Liver (tissue), 10 donors: ENCODE measurements at places on chromosomes 16 and 17.

- H3K36me3 ChIP-seq: no peaks in the 10 kb centered on the region
- no peak overlapping the region for H3K4me3 ChIP-seq
- H3K27me3 ChIP-seq: no peaks in the 10 kb centered on the region
These were observed 60.5 kb downstream of the SLC5A11 start for GRCh38 chr16:24906199-24906808.

GRCh38 chr17:45394913-45395568 is 37.6 kb downstream of the ARHGAP27 start:
- no peaks in the 10 kb centered on the region for H3K4me1 ChIP-seq
- H3K27me3 ChIP-seq: no peaks in the 10 kb centered on the region
- H3K36me3 ChIP-seq: no peaks in the 10 kb centered on the region

DNA sequence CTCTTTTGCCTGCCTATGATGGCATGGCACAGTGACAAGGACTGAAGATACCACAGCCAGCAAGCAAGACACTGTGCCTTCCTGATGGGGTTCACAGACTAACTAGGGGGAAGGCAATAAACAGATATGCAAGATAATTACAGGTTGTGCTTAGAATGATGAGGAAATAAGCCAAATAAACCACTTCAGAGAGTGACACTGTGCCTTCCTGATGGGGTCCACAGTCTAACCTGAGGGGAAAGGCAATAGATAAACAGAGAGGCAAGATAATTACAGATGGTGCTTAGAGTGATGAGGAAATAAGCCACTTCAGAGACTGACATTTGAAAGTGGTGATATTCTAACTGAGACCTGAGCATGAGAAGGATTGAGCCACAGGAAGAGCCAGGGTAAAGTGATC is 84.2 kb downstream of the HS3ST2 start:
- H3K27me3 ChIP-seq: no peaks in the 10 kb centered on the region
- no peak overlapping the region for H3K27ac ChIP-seq
- H3K36me3 ChIP-seq: no peaks in the 10 kb centered on the region
- no peak for DNase-seq
- H3K4me3 ChIP-seq: no peak overlapping the region

GRCh38 chr17:76772842-76773525 is 35.1 kb downstream of the MFSD11 start:
- H3K36me3 ChIP-seq: peaks cover 24% of the 10 kb centered on the region
- H3K4me1 ChIP-seq: no peaks in the 10 kb centered on the region
- no peaks in the 10 kb centered on the region for H3K27me3 ChIP-seq
- DNase-seq: no peak

- no peaks in the 10 kb centered on the region for H3K4me1 ChIP-seq
- H3K27ac ChIP-seq: no peak overlapping the region
- no peak overlapping the region for H3K4me3 ChIP-seq
- no peaks in the 10 kb centered on the region for H3K27me3 ChIP-seq
- no peak for DNase-seq
These were observed 11.9 kb upstream of the SHCBP1 start for GRCh38 chr16:46632778-46633733.

- DNase-seq: no peak
- H3K4me1 ChIP-seq: peaks cover 17% of the 10 kb centered on the region
- peaks cover 33% of the 10 kb centered on the region for H3K36me3 ChIP-seq
- no peak overlapping the region for H3K27ac ChIP-seq
- no peaks in the 10 kb centered on the region for H3K27me3 ChIP-seq
These were observed 15.3 kb downstream of the NPLOC4 start for GRCh38 chr17:81621494-81622130.

DNA sequence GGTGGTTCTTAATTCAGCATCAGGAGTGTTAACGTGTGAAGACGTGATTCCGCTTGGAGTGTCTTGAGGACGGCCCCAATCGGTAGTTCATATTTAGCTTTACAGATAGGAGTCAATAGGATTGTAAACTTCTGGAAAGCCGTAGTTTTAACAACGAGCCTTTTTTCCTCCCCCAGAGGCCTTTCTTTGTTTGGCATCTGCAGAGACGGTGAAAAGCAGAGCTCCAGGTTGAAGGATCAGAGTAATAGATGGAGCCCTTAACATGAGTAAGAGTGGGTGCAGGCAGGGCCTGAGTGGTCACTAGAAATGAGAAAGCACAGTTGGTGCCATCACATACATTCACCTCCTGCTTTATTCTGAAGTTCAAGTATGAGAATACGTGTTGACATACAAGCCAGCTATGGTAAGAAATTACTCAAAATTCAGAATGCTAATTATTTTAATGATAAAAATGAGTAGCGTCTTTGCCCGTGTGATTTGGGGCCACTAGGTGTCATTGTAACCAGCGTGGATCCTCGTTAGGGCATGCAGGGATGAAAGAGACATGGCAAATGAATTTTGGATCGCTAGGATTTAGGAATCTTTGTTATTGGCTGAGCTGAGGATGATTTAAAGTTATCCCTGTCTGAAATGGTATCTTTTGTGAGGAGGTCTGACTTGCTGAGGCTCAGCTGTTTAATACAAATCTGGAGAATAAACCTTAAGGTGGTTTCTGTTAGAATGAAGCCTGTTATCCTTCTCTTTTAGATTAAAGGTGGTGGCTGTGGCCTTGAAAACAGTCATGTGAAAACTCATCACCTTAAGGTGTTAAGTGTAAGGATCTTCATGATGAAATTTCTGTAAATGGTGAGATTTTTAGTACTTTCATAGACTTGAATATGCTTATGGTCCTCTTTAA is 18.6 kb downstream of the PRCD start:
- peak overlapping the region; percentile 84 for H3K27ac ChIP-seq
- no peaks in the 10 kb centered on the region for H3K27me3 ChIP-seq
- H3K4me1 ChIP-seq: peaks cover 32% of the 10 kb centered on the region
- peak overlapping the region; percentile 97 for H3K4me3 ChIP-seq

- H3K27ac ChIP-seq: no peak overlapping the region
- no peak overlapping the region for H3K4me3 ChIP-seq
- DNase-seq: no peak
- no peaks in the 10 kb centered on the region for H3K36me3 ChIP-seq
These were observed 244.6 kb upstream of the SDK2 start for GRCh38 chr17:73888862-73889261.

GRCh38 chr17:57293077-57293476 is 36.8 kb downstream of the MSI2 start:
- H3K27me3 ChIP-seq: no peaks in the 10 kb centered on the region
- H3K4me3 ChIP-seq: no peak overlapping the region
- no peaks in the 10 kb centered on the region for H3K4me1 ChIP-seq

- no peaks in the 10 kb centered on the region for H3K27me3 ChIP-seq
- H3K36me3 ChIP-seq: no peaks in the 10 kb centered on the region
- H3K27ac ChIP-seq: no peak overlapping the region
These were observed 96.6 kb downstream of the LYRM1 start for GRCh38 chr16:20997147-20997546.

DNA sequence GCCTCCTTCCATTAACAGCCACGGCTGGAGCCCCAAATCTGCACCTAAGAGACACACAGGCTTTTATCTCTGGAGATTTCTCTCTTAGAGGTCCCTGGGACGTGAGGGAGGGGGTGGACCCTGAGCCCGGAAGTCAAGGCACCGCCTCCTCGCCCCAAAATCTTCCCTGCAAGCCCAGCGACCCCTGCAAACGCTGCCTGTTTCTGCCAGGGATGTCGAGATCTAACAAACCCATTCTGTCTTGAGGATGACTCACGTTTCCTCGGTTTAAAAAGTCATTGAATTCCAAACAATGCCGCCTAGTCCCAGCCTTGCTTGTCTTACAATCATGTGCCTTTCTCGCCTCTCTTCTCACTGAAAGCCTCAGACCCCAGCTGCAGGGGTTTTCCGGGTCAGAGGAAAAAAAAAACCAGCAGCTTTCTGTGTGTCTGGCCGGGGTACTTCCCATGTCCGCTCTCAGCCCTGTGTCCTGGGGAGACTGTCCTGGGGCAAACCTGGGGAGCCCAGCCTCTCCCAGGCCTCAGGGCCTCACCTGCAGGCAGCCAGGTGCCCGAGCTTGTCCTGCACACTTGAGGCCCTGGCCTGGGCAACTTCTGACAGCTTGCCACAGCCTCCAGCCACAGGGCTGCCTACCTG is 15.4 kb downstream of the ARL2BP start:
- H3K36me3 ChIP-seq: no peaks in the 10 kb centered on the region
- no peaks in the 10 kb centered on the region for H3K27me3 ChIP-seq
- no peaks in the 10 kb centered on the region for H3K4me1 ChIP-seq
- H3K27ac ChIP-seq: peak overlapping the region; percentile 16

- no peaks in the 10 kb centered on the region for H3K4me1 ChIP-seq
- no peak overlapping the region for H3K27ac ChIP-seq
- no peak overlapping the region for H3K4me3 ChIP-seq
- DNase-seq: no peak
- no peaks in the 10 kb centered on the region for H3K36me3 ChIP-seq
These were observed 217.5 kb downstream of the SOX9 start for GRCh38 chr17:72338304-72338703.

GRCh38 chr16:81094771-81095251 is 1.4 kb downstream of the GCSH start:
- no peaks in the 10 kb centered on the region for H3K36me3 ChIP-seq
- DNase-seq: no peak
- H3K27me3 ChIP-seq: no peaks in the 10 kb centered on the region
- H3K4me1 ChIP-seq: peaks cover 7% of the 10 kb centered on the region

GRCh38 chr17:81408049-81408448 is 12.8 kb downstream of the BAHCC1 start:
- no peak for DNase-seq
- H3K27ac ChIP-seq: no peak overlapping the region
- H3K36me3 ChIP-seq: no peaks in the 10 kb centered on the region

DNA sequence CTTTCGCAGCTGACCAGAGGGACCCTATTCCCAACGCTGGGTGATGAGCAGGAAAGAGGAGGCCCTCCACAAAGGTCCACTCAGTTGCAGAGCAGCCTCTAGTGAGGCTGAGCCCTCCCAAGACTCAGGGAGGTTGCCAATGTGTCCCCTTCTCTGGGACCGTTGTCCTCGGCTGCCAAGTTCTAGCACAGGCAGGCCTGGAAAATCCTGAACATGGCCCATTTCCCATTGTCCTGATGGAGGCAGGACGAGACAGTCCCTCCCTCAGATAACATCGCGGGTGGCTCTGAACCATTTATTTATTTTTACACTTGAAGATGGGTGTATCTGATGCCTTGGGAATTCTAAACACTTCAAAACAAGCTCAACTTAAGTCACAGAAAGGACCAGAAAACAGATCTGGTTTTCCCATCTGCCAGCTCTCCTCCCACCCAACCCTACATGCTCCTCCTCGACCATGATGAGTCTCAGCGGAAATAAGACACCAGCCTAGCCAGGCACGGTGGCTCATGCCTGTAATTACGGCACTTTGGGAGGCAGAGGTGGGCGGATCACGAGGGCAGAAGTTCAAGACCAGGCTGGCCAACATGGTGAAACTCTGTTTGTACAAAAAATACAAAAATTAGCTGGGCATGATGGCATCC is 12.8 kb downstream of the CDIP1 start:
- H3K27me3 ChIP-seq: no peaks in the 10 kb centered on the region
- no peak for DNase-seq
- H3K27ac ChIP-seq: no peak overlapping the region
- H3K4me1 ChIP-seq: no peaks in the 10 kb centered on the region

DNA sequence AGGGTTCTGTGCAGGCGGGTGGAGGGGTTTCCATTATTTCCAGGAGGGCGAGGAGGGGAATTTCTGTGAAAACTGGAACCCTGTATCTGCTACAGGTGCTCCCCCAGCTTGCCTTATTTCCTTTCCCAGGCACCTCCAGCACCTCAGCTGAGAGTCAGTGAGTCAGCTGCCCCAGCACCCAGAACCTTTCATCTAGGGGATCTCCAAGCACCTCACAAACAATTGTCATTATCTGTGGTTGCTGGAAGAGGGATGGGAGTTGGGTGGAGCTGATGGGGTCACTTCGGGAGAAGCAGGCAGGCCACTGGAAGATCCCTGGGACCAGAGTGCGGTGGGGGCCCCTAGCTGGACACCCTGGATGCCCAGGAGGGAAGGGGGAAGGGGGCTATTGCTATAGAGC is 10.0 kb upstream of the CLUH start:
- H3K27ac ChIP-seq: no peak overlapping the region
- H3K4me1 ChIP-seq: peaks cover 3% of the 10 kb centered on the region
- H3K27me3 ChIP-seq: no peaks in the 10 kb centered on the region
- no peaks in the 10 kb centered on the region for H3K36me3 ChIP-seq
- H3K4me3 ChIP-seq: no peak overlapping the region

GRCh38 chr16:75702242-75702641 is 981 bp upstream of the DUXB start:
- H3K4me3 ChIP-seq: no peak overlapping the region
- no peaks in the 10 kb centered on the region for H3K27me3 ChIP-seq
- no peaks in the 10 kb centered on the region for H3K4me1 ChIP-seq
- DNase-seq: no peak

- no peak overlapping the region for H3K27ac ChIP-seq
- no peak for DNase-seq
- H3K4me3 ChIP-seq: no peak overlapping the region
- peaks cover 33% of the 10 kb centered on the region for H3K36me3 ChIP-seq
These were observed 13.7 kb downstream of the METTL22 start for GRCh38 chr16:8634991-8635736.

- H3K4me3 ChIP-seq: peak overlapping the region; percentile 36
- peaks cover 7% of the 10 kb centered on the region for H3K36me3 ChIP-seq
- peaks cover 19% of the 10 kb centered on the region for H3K4me1 ChIP-seq
- no peaks in the 10 kb centered on the region for H3K27me3 ChIP-seq
- DNase-seq: no peak
- H3K27ac ChIP-seq: peak overlapping the region; percentile 57
These were observed 16.2 kb upstream of the HAS3 start for GRCh38 chr16:69089091-69089910.

GRCh38 chr16:89360760-89361435 is 129.5 kb downstream of the ANKRD11 start:
- H3K36me3 ChIP-seq: peaks cover 3% of the 10 kb centered on the region
- no peak overlapping the region for H3K27ac ChIP-seq
- H3K27me3 ChIP-seq: no peaks in the 10 kb centered on the region
- no peak overlapping the region for H3K4me3 ChIP-seq

DNA sequence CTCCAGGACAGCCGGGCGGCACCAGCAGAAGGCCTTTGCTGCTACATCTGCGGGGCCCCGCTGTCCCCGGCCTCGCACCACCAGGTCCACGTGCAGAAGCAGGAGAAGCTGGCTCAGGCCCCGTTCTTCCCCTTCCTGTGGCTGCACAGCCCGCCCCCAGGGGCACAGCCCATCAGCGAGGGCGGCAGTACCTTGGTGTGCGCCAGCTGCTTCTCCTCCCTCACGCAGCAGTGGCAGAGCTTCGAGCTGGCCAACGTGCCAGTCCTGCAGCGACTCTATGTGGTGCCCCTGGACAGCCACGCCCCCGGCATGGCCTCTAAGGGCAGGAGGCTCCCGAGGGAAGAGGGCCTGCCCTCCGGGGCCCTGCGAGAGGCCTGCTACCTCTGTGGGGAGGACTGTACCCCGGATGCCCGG is 58.3 kb upstream of the CIBAR2 start:
- no peaks in the 10 kb centered on the region for H3K27me3 ChIP-seq
- H3K36me3 ChIP-seq: no peaks in the 10 kb centered on the region
- no peak overlapping the region for H3K4me3 ChIP-seq
- peaks cover 86% of the 10 kb centered on the region for H3K4me1 ChIP-seq
- DNase-seq: no peak
- no peak overlapping the region for H3K27ac ChIP-seq
